Thyroid gland (tissue), 4 donors: ENCODE measurements at places on chromosomes 5 and 9. TPM values are rescaled to one million over a fixed set of nuclear protein-coding genes. Genes with fewer than 3 reads are reported as not detected.
A peak's percentile ranks its signal among the peaks of the same experiment; 100 is the strongest.

DNA sequence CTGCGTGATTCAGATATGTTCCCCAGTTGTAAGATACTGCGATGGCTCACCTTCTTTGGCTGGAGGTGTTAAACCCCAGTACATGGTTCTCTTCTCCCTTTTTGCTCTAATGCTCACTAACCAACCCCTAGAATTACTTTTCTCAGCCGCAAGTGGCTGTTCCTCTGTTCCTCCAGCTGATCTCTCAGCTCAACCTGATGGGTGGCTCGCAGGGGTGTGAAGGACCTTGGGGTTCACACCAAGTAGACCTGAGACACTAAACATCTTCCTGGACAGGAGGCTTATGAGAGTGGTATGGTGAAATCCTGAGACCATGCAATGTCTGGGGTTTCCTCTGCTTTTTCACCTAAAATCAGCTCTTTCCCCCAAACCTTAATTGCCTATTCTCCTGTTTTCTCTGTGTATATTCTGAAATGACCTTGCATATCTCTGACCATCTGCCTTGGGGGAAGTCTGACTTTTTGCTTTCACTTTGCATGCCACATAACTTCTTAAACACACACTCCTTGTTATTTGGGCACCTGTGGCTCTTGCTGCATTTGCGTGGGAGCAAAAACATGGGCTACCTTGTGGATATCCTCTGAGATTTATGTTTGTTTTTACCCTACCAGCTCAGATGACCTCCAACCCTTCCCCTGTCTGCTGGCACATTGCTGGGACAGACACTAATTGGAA is 15.9 kb upstream of the IFNA14 start:
- no peak for DNase-seq

DNA sequence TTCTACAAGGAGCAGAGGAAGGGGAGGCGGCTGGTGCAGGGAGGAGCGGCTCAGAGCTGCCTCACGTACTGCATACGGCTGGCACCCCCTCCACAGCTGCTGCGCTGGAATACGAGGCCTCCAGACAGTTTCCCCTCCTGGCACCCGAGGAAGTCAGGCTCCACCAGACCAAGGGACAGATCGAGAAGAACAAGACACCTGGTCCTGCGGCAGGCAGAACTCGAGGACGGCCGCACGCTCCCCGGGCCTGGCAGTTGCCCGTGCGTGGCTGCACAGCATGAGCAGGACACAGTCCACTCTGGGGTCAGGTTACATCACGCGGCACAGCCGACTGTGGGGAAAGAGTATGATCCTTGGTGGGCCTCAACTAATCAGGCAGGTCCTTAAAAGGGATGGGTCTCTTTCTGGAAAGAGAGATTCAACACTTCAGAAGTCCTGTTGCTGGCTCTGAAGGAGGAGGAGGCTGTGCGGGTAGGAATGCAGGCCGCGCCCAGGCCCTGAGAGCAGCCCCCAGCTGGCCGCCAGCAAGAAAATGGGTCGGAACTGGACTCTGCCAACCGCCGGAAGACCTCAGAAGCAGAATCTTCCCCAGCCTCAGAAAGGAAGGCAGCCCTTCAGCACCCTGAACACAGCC is 11.6 kb downstream of the UBAC1 start:
- no peak for DNase-seq

GRCh38 chr5:124301850-124302249 is 444.6 kb downstream of the ZNF608 start:
- no peak for DNase-seq

GRCh38 chr5:128662997-128663396 is 125.0 kb upstream of the FBN2 start:
- no peak for DNase-seq

GRCh38 chr5:141864371-141865370 is 13.5 kb downstream of the PCDH1 start:
- peak; percentile 60 for DNase-seq

GRCh38 chr9:112869041-112869529 is 21.6 kb downstream of the SLC46A2 start:
- no peak for DNase-seq

Gene GABRA6
- not detected for total RNA-seq

Gene NMUR2
- total RNA-seq = 1.9 TPM

Gene CCDC171
- 8.1 TPM for total RNA-seq
